A549 treated with DMSO at 1 μM for 4 hours (cell line): ENCODE measurements at places on chromosomes 2 and 18. TPM values are rescaled to one million over a fixed set of nuclear protein-coding genes. Genes with fewer than 3 reads are reported as not detected.

Gene OSR1
- 4.9 to 9.0 TPM (median 5.3 TPM) in 5 replicates for total RNA-seq

Gene TGFA
- 7.4 to 9.5 TPM (median 8.6 TPM) in 5 replicates for total RNA-seq

Gene UCN
- 0.55 to 2.6 TPM (median 1.8 TPM) in 5 replicates for total RNA-seq

Gene CERKL
- total RNA-seq = 0.30 to 0.40 TPM (median 0.34 TPM) in 5 replicates

Gene CCL20
- total RNA-seq = 2.3 to 7.2 TPM (median 3.2 TPM) in 5 replicates

Gene NR4A2
- 2.4 to 5.6 TPM (median 3.1 TPM) in 5 replicates for total RNA-seq
